ENCODE measurements at places on chromosomes 2 and 18.

DNA sequence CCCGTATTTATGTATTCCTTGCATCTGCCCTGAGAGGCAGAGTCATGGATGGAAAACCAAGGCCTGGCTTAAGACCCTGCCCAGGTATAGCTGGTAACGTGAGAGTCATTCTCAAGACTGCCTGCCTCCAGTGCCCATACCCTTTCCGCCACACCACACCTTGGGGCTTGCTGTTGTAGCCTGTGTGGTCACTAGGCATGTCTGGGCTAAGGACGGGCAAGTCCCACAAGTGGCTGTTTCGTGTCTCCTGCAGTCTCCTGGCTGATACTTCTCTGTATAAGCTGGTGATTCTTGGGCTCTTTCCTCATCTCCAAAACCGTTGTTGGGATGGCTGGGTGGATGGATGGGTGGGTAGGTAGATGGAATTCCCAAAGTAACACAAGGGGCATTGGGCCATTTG lies 269.8 kb downstream of the KLHL29 start:
- DNase-seq = no peak

- no peak for DNase-seq
These were observed 196.3 kb upstream of the SIX3 start for GRCh38 chr2:44744961-44745892.

GRCh38 chr2:3465844-3466481 lies 53.4 kb downstream of the ADI1 start:
- no peak for DNase-seq

DNA sequence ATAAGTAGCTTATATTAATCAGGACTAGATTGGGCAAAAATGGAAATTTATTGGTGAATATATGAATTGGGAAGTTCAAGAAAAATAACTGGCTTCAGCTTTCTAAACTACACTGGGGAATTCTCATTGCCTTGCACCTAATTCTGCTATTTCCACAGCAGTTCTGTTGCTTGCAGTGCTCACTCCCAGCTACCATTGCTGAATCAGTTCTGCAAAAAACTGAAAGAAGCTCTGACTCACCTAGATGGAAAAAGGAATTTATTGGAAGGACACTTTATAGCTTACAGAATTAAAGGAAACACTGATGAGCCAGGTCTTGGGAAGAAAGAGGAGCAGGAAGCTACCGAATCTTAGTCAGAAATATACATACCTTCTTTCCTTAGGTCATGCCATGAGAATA lies 60.3 kb upstream of the ACVR1 start:
- DNase-seq = no peak
